ENCODE measurements at places on chromosomes 4 and X.

GRCh38 chrX:37926700-37927099 lies 79.3 kb upstream of the DYNLT3 start:
- DNase-seq, result no peak

GRCh38 chrX:48700951-48701653 lies 4.6 kb downstream of the SUV39H1 start:
- no peak for DNase-seq

GRCh38 chr4:16722416-16722815 lies 176.0 kb downstream of the LDB2 start:
- no peak for DNase-seq

- DNase-seq, result no peak
Observed at GRCh38 chr4:187357045-187357643, 633.5 kb upstream of the FAT1 start.

GRCh38 chrX:16177260-16177659 lies 10.0 kb downstream of the MAGEB17 start:
- no peak for DNase-seq

GRCh38 chr4:86991994-86992393 lies 57.2 kb downstream of the AFF1 start:
- DNase-seq, result no peak

- DNase-seq, result no peak
Observed at GRCh38 chr4:158169931-158170690, 2.7 kb downstream of the GASK1B start.

DNA sequence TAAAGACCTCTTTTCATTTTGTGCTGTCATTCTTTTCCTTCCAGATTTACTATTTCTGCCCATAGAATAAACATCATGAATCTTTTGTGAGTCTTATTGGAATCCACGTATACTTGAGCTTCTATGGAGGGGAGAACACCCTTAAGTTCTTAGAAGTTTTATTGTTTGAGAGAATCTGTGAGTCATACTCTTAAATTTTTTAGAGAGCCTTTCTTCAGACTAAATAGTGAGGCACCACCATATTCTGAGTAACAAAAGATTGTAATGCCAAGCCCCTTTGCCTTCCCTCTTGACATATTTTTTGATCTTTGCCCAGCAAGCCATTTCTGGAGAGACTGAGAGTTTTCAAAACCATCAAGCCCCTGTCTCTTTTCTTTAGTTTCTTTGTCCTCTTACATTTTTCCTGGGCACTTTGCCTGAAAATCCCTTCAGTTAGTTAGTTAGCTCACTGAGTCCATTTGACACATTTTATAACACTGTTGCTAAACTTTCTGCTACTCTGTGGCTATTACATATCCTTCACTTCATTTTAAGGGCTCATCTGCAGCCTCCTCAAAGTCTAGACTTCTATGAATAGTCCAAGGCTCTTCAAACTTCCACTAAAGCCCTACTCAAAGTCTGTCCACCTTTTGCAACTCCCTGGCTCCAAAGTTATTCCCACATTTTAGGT lies 65.3 kb upstream of the NDUFC1 start:
- no peak for DNase-seq

DNA sequence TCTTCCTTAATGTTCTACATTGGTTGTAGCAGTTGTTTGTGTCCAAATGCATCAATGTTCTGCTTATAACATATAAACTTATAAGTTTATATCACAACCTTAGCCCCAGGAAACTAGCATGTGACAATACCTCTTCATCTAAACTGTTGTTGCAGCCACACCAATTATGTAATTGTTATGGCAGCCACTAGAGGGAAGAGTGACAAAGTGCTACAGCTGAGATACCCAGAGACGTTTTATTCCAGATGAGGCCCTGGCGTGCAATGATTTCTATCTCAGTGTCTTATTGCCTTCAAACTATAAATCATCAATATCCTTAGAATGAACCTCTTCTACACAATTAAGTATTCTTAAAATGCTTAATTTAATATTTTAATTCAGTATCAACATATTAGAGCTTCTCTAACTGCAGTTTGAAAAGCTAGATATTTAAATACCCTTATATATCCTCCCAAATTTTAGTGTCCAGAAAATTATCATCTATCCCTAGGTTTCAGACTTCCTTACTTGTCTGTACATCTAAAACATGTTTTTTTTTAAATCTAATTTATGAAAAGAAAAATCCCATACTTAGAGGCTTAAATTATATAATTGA lies 171.6 kb downstream of the PCDH10 start:
- no peak for DNase-seq

DNA sequence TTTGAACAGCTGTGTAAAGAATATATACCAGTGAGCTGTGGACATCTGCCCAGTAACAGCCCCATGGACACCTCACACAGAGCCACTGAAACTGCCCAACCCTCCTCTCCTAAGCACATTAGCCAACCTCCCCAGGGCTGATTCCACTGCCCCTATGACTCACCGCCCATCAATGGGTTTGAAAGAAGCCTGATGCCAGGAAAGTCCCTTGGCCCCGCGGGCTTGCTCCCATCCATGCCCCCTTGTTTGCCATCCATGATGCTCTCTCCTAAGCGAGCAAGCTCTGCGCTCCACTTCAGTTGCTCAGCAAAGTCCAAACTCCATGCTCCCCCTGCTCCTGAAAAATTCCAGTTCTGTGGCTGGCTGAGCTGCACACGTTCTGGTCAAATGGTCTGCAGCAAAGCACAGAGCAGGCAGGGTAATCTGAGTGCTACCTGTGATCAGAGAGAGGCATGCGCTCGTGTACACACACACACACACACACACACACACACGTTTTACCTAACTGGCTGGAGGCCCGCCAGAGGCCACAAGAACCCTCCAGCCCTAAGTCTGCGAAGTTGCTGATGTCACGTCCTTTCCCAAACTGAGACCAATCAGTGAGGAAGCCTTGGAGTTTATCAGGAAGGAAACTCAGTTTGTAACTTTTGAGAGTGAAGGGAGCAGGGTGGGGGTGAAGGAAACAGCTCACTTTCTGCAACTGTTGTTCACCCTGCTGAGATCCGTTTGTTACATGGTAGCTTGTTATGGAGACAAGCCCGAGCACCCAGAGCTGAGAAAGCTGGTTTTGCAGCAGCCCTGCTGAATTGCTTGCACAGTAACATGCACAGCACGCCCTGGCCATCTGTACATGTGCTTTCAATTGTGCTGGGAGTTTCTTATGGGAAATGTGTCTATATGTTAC lies at the start of gene ASB9:
Gene ASB9, minus strand, starts transcription at position 466 of the 904 bp plus-strand sequence. Its CDS starts 209 bp downstream, at position 257.
- DNase-seq, result peak; percentile 73

DNA sequence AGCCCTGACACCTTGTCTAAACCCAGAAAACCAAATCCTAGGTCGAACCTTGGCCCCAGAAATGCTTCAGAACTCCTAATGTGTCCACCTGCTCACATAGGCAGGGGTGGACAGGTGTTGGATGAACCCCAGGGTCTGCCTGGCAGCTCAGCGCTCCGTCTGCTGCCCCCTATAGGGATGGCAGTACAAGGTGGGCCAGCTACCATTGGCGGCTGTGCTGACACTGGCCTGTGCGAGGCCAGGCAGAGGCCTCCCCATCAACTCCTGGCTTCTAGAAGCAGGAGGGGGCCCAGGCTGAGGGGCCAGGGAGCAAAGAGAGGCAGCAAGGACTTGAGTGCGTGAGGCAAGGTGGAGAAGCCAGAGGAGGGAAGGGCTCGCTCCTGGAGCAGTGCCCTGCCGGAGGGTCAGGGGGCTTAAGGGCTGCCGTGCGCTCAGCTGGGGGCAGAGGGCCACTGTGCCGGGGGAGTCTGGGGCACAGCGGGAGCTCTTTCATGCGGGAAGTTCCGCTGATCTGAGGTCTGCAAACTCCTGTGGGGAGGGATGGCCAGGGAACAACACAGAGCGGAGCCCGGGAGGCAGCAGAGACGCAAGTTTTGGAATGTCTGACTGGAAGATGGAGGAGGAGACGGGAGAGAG lies 20.6 kb downstream of the CCNQ start:
- DNase-seq, result no peak

- no peak for DNase-seq
Observed at GRCh38 chr4:145808021-145808650, 128.2 kb downstream of the C4orf51 start.

DNA sequence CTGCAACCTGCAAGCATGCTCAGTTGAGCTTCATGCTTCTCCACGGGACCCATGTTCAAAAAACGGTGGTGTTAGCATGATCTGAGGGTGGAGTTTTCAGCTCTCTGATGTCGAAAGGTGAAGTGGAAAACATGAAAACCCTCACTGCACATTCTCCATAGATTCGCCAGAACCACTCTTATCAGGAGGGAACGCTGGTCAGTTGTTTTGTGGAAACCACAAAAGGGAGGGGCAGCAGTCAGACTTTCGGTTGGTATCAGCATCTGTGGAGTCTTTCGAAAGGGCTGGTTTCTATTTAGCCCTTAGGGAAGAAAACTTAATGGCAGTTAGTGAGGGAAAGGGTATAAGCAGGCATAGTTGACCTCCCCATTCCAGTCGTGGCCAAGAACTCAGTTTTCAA lies 12.6 kb downstream of the PPA2 start:
- DNase-seq, result no peak

DNA sequence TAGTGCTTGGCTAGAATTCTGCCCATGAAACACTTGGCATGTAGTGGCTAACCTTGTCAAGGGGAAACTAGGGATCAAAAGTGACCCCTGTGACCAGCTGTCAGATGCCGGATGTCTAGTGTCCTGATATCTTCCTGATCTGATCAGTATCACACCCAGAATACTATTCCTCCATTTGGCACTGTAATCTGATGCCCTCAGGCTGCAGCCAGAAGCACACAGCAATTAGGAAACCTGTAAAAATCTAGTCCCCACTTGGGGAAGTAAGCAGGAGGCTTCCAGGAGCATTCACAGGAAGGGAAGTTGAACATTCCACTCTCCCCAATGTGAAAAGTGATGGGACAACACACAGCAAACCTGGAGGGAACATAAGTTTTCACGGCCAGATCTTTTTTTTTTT lies 125.1 kb downstream of the HS6ST2 start:
- no peak for DNase-seq

DNA sequence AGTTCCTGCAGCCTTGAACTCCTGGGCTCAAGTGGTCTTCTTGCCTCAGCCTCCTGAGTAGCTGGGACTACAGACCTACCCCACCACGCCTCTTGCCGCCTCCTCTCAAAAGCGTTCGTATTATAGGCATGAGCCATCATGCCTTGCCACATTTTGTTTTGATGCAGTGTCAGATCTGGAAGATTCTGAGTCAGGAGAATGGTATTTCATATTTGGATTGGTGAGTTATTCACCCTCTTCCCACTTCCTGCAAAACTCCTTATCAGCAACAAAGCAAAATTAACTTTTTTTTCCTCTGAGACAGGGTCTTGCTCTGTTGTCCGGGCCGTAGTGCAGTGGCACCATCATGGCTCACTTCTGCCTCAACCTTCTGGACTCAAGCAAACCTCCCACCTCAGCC lies 29.6 kb downstream of the REST start:
- no peak for DNase-seq

Measured in GOT3 (cell line).